HTR-8/SVneo (cell line): ENCODE measurements at places on chromosomes 1 and 21.

DNA sequence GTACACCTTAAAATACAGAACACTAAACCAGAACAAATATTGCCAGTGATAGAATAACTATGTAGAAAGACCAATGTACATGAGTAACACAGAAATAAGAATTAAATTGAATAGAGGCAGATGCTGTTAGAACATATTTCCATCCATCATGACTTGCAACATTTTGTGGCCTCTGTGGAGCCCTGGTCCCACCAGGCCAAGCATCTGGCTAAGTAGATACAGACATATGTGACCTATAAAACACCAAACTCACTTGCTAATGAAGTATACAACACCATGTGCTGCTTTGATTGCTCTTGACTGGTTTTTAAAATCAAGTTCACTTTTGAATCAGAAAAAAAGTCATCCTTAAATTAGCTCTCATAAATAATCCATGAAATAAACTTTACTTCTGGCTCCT, 20.5 kb downstream of the SLC19A2 start:
- DNase-seq: no peak

GRCh38 chr21:36195613-36196012, 39.0 kb downstream of the DOP1B start:
- DNase-seq: no peak

GRCh38 chr1:74478979-74479378, 33.4 kb downstream of the LRRC53 start:
- DNase-seq: no peak

- DNase-seq: no peak
Measured at GRCh38 chr1:191729742-191730141, 428.5 kb upstream of the RGS18 start.

DNA sequence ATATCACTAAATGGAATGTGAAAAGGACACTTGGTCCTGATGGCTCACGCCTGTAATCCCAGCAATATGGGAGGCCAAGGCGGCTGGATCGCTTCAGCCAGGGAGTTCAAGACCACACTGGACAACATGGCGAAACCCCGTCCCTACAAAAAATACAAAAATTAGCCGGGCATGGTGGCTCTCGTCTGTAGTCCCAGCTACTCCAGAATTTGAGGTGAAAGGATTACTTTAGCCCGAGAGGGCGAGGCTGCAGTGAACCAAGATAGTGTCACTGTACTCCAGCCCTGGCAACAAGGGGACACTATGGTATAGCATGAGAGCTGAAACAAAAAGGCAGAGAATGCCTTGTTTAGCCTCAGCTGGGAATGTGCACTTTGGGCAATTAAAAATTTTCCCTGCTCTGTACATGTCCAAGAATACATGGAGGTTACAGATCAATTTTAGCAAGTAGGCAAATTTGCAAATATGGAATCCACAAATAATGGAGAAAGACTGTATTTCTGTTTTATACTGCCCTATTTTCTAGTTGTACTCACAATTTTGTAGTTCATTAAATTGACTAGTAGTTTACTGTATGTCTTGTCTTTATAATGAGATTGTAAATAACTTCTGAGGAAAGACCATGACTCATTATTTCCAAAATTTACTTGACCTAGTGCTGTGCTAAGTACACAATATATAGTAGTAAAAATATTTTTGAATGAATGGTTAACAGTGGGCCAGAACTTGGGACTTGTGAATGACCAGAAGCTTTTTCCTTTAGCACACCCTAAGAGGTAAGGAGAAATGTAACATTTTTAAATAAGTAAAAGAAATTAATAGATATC, 2.0 kb upstream of the ANGEL2 start:
- DNase-seq: no peak

DNA sequence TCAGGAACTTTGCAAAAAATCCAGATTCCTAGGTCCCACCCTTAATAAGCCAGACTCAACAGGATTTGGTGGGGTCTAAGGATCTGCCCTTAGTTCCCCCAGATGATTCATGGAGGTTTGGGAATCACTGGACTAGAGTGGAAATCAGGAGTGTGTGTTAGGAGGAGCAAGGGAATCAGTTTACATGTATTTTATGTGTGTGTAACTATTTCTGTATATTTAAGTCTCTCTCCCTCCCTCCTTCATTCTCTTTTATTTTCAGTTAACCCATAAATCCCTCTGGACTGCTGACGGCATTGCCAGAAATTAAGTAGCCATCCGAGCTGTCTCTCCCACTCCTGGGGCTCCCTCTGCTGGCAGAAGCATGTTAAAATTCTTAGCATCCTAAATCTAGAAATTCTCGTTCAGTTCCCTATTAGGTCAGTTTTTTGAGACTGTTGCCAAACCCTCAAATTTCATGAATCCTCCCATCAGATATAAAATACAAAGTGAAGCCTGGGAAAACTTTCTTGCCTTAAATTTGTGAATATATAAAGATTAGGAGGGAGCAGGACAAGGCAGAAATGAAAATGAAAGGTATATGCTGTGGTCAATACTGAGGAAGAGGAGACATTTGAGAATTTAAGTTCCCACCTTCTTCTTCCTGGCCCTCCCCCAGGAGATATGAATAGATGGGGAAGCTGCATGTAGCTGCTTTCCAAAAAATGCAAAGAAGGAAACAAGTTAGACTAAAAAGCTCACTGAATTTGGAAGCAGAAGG, 11.7 kb upstream of the HSD11B1 start:
- DNase-seq: peak; percentile 66
